ENCODE measurements at places on chromosomes 1 and 21.

DNA sequence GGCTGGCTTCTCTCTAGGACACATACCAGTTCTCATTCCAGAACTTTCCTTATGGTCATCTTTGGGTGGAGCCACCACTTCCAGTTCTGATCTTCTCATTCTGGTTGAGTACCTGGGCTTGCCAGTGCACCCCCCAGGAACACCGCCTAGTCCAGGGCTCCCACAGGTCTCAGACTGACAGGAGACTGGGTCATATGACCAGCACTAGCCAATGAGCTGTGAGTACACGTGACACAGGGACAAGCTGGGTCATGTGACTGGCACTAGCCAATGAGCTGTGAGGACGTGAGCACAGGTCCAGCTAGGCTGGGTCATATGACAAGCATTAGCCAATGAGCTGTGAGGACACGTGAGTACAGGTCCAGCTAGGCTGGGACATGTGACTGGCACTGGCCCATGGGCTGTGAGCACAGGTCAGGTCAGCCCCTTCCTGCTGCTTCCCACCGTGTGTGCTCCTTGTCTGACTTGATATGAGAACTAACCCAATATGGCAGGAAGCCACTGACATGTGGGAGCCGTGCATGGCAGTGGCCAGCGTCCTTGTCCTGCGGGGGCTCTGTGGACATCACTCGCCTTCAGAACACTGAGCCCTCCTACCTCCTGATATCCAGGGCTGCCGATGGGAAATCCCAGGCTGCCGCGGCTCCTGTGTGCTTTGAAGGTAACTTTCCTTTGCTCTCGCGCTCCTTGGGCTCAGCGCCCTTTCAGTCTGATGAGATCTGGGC is 22.7 kb downstream of the KRTAP10-1 start:
- no peak for DNase-seq

GRCh38 chr1:112515311-112516009 is 6.7 kb downstream of the WNT2B start:
- DNase-seq, result no peak

DNA sequence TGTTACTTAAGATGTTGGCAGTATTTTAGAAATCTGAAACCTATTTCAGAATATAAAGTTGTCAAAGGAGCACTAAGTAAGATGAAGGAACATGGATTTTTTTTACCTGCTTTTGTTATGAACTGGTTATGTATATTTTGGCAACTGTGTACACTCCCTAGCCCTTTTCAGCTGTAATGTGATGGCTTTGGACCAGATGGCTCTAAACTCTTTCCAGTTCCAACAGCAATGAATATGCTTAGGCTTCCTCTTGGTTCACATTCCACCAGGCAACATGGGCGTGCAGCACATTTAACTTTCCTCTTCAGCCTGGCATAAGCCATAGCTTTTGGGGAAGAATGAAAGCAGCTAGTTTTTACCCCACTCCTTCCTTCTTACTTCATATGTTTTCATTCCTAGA is 95.6 kb upstream of the ADAMTS5 start:
- DNase-seq, result no peak

DNA sequence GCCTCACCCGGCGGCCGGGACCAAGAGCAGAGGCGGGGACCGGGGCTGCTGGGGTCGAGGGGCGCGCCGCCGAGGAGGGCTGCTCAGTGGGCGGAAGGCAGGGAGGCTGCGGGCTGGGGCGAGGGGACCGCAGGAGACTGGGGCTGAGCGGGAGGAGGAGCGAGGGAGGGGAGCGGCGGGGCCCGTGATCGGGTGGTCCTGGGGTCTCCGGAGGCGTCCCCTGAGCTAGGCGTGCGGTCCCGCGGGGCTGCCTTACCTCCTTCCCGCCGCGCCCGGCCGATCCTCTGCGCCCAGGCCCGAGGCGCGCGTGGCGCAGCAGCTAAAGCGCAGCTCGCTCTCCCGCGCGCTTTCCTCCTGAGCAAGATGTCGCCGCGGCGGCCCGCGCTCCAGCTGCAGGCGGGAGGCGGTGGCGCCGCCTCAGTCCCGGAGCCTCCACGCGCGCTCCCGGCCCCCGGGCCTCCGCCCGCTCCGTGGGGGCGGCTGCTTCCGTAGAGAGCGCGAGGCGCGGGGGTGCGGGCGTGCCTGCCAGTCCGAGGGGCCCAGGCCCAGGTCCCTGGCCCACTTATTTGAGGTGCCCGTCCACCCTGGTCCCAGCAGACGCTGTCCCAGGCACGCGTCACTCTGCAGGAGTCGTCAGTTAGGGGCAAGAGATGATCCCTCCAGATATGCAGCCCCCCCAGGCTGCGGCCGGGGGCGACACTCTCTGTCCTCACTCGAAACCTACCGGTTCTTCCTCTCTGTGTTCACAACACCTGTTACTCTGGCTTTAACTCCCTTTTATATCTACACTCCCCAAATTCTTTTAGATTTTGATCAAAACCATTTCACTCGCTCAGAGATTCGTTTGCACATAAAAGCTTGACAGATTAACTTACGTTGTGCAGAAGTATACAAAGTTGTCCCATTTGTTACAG is at the start of gene CCSAP:
CCSAP (minus strand) TSS at position 392 of the 914 bp plus-strand sequence. CDS start 582 bp downstream, outside the sequence.
- DNase-seq, result peak; percentile 57

- no peak for DNase-seq
Observed at GRCh38 chr1:66399888-66400529, 133.9 kb upstream of the SGIP1 start.

All from activated CD4-positive, alpha-beta T cell treated with anti-CD3 and anti-CD28 coated beads, Interleukin-2, amount 10 ng/mL, durations not matched to agents 7 days and 5 days (primary cell).